ENCODE measurements at places on chromosomes 13 and 19.

DNA sequence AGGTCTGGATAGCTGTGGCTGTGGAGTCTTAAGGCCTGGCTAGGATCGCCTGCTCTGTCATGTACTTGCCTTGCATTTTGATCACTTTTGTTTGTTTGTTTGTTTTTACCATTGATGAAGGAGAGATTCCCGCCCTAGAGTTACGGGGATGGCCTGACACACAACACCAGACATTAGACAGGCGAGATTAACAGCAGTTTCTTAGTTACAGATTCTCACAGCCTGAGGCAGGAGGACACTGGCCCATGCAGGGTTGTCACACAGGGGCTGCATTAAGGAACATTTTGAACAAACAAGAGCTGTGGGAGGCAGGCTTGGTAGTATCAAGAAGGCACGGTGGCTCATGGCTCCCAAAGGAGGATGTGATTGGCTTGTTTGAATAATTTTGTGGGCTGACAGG, 291.8 kb downstream of the HS6ST3 start:
- DNase-seq, result no peak

GRCh38 chr13:103443604-103444003, 377.4 kb upstream of the SLC10A2 start:
- DNase-seq, result no peak

DNA sequence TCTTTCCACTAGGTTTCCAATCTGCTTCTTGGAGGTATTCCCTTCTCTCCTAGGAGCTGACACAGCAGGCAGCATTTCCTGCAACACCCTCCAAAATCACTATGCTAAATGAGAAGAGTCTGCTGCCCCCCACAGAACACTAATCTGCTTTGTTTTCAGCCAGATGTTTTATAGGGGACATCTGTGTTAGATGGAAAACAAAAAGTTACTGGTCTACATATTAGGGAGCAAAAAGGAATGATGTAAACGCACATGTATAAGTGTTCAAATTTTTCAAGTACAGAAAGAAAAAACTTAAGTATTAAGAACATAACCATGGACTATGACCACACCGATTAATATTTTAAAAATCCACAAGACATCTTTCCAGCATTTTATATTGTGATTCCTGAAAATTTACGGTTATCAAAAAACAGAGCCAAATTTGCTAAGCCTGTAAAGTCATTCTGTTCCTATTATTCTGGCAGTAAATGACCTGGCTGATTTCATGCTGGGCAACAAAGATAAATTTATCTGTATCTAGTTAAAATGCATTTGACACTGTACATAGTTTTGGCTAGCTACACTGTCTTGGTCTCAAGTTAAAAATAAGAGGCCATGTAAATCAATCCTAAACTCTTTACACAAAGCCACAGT, 63.3 kb downstream of the DCLK1 start:
- DNase-seq, result no peak

GRCh38 chr19:43784981-43785808, 4.4 kb upstream of the KCNN4 start:
- DNase-seq, result peak; percentile 85

- peak; percentile 83 for DNase-seq
These were observed 16.9 kb downstream of the CERS1 start for GRCh38 chr19:18878858-18879578.

DNA sequence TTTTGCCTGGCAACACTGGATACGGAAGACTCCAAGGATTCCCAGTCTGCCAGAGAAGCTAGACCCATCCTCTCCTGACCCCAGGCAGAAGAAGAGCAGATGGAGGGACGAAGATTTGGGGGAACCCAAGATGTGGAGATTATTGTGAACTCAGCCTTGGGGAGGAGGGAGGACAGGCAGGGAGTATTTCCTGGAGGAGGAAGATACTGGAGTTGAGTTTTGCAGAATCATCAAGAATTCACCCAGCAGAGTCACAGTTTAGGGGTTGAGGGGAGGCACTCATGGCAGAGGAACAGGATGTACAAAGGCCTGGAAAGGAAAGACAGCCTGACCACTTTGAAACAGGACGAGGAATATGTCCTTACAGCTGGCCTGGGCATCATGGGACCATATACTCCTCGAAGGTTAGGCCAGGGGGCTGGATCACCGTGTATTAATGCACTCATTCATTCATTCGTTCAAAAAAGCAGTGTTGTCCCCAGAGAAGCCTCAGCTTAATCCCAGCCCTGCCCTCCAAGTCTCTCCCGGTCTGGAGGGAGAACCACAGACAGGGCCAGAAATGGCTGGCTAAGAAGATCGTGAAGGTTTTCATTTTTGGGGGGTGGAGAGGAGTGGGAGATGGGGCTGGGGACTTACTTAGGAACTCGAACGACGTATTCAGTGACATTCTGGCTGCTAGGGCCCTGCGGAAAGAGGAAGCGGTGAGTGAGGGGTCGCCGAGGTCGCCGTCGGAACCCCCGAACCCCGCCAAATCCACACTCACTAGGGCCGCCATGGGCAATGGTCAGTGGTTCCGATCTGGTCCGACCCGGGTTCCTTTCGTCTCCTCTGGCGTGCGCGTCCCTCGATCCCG, 517 bp downstream of the GTF2F1 start:
- peak; percentile 16 for DNase-seq

DNA sequence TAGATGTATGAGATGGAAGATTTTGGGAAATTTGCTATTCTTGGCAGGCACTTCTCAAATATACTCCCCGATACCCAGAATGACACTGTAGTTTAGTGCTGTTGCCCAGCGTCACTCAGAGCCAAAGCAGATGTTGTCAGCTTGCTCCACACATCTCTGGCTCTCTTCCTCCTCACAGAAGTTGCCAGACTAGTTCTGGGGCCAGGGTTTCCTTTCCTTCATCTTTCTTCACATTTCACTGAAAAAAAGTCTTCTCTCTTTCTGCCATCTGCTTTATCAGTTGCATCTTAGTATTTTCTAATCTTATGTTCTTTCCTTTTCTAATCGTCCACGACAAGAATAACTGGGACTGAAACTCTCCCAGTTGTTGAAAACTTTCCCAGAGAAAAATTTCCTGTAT, 251.4 kb downstream of the RGCC start:
- DNase-seq, result no peak

All from DMS53 (cell line).